ENCODE measurements at places on chromosomes 5 and 9.
A peak's percentile ranks its signal among the peaks of the same experiment; 100 is the strongest.

DNA sequence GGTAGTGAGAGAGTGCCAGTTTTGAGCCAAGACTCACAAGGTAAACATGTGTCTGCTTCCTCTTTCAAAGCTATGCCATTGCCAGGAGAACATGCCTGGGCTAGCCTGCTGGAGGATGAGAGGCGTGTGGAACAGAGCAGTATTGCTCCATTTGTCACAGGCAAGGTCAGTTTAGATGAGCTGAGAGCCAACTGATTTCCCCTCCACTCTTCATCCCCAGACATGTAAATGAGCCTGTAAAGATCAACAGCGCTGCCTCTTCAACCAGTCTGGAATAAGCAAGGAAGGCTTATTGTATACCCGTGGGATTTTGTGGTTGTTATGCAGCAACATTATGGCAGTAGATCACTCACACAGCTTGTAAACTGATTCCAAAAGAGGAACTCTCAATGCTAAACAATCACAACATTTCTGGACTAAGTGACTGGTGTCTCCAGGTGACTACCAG lies 8.2 kb upstream of the GDNF start:
- DNase-seq = no peak

GRCh38 chr9:15423231-15423985 lies 732 bp downstream of the SNAPC3 start:
- peak; percentile 11 for DNase-seq

DNA sequence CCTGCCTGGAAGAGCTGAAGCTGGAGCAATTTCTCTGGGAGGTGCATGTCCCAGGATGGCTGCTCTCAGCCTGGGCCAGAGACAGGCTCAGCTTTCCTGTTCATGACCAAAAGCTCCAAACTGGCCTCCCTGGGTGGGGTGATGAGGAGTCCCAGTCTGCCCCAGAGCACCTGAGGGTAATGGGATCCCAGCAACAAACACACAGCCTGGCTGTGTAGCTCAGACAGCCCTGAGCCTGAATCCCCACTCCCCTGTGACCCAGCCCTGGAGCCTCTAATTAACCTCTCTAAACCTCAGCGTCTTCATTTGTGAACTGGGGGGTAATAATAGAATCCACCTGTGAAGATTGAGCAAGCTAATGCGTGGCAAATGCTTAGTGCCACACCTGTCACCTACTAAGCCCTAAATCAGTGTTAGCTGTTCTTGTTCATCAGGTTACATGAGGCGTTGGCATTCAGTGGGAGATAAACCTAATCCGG lies 67.5 kb downstream of the HSPA4 start:
- no peak for DNase-seq

GRCh38 chr9:108787690-108788048 lies 68.1 kb downstream of the ACTL7B start:
- no peak for DNase-seq

DNA sequence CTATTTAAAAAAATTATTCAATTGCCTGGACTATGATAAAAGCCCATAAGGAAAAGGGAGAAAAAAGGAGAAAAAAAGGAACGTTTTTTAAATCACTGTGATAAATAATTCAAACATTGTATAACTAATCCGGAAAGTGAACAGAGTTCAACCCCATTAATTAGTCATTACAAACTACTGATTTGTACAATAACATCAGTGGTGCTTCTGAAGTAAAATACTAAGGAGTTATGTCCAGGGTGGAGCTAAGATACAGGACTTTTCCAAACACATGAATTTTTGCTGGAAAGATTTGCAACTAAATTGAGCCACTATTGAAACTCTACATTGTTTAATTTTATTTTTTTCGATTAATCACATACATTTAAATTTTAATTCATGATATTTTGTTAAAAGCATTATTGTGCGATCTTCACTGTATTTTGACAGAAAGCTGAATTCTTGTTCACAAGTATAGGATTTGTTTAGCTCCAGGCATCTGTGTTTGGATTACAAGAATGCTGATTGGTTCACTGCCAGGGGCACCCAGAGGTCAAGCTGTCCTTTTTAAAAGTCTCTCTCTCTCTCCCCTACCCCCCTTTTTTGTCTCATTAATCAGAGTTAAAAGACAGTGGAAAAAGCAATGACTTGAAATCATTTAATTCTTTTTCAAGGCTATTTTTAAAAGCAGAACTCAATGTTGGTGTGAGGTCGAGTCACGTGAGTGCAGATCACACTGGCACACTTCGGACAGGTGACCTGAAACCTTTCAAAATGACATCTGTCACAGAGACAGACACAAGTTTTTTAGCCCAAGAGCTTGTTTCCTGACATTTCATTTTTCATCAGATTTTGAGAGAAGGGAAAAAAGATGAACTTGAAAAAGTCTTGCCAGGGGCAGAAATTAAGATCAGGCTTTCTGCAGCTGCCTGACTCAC lies 387.3 kb downstream of the NR2F1-AS1 start:
- DNase-seq = no peak

- no peak for DNase-seq
Measured at GRCh38 chr9:96270236-96270744, 31.7 kb downstream of the HSD17B3 start.

- no peak for DNase-seq
Measured at GRCh38 chr9:15103290-15103689, 193.1 kb upstream of the FREM1 start.

- DNase-seq = no peak
Measured at GRCh38 chr9:127131871-127132270, 9.4 kb upstream of the ANGPTL2 start.

- DNase-seq = no peak
Measured at GRCh38 chr9:75101004-75101588, 12.8 kb downstream of the OSTF1 start.

- DNase-seq = no peak
Measured at GRCh38 chr5:58503390-58504046, 12.3 kb downstream of the GAPT start.

DNA sequence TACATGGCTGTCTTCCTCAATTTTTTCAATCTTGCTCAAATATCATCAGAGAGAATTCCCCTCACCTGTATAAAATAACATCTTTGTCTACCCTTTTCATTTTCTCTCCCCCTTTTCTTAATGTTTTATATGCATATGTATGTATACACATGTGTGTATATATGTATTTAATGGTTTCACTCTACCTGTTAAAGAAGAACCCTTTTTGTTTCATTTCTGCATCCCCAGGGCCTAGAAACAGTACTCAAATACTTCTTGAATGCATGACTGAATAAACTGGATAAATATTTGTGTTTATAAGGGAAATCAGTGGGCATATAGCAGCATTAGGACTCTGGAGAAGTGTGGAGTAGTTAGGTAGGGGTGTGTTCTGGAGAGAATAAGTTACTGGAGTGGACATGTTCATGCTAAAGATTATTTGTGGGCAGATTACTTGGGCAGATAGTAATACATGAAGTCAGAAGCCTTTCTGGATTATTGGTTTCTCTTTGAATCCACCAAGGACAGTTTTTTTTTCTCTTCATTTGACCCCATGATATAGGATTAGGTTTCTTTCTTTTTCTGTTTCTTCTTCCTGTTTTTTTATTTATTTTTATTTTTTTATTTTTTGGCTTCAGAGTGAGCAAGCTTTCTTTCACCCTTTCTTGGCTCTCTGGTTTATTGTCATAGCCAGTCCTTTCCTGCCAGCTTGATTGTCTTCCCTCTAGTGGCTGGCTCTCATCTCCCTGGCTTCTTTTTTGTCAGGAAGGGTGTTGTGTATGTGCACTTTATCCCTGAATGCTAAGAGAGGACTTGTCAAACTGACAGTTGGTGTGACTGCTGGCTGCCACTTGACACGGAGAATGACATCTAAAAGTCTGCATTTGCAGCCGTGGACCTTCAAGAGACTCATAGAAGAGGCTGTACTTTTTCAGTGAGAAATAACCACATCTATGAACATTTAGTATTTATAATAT lies 89.3 kb downstream of the ZCCHC7 start:
- no peak for DNase-seq

DNA sequence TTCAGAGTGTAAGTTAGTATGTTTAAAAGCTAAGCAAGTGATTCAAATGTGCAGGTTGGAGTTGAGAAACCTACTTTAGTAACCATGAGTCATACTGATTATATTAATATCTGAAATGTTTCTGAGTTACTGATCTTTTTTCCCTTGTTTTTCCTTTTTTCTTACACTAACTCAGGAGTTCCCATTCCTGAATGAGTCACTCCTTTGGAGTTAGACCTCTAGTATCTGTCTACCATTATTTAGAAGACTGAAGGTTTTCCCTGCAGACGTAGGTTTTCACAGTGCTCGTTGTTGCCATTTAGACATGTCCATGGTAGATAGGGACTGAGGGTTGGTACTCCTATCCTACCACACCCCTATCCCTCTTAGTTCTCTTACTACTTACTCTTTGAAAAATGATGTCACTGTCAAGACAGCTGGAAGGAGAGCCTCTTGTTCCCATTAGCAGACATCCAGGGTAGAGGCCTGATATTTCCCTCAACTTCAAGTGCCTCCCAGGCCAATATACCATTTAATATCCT lies 20.2 kb downstream of the OCLN start:
- no peak for DNase-seq

DNA sequence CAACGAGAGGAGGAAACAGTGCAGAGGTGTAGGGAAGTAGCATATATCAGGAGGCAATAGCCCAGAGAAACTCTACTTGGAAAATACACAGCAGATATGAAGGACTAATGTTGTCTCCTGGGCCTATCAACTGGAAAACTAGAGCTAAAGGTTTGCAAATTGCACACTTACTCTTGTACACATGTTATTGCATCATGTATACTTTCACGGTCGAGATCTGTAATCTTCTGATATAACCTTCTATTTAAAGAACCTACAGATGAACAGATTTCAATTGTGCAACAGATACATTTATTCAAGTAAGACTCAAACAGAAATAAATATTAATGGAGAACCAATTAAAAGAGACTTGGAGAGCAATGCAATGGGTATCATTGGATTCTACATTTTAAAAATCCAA lies 256.3 kb upstream of the TMEM161B start:
- no peak for DNase-seq

DNA sequence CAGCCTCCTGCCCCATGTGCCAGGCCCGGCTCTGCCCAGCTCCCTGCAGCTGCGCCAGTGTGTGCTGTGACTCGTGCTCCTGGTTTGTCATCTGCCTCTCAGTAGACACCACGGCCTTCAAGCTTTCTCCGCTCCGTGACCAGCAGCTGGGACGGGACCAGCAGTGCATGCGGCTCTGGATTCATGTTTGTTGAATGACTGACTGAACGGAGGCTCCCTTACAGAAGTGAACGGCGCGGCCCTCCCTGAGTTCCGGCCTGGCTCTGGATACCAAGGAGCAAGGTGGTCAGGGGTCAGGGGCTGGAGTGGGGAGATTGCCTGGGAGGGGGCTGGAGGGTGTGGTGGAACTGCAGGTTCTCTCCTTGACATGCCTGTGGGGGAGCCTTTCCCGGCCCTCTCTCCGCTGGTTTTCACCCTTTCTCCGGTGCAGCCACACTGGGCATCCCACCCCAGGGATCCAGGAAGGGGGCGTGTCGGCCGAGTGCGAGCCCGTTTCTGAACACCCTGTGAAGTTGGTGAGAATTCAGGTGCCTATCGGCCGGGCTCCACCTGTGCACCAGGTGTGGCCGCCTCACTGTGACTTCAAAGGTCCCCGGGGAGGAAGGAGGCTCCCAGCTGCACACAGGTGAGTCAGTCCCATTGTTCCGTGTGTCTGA lies 11.1 kb upstream of the CEP72 start:
- DNase-seq = no peak

DNA sequence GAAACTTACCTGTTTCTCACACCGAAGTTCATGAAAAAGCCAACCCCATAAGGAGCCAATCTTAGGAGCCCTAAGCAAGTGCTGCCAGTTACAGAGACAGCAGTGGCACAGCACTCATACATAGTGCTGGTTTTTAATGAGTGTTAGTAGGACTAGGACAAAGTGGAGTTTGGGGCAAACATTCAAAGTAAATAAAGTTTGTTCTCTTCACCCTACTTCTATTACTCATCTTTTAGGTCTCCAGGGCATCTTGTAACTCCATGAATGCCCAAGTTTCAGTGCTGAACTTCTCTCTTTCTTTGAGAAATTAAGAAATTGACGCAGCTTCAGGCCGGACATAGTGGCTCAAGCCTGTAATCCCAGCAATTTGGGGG lies 584.7 kb downstream of the EBF1 start:
- DNase-seq = no peak

GRCh38 chr9:76655121-76655541 lies 109.1 kb upstream of the PCA3 start:
- no peak for DNase-seq

DNA sequence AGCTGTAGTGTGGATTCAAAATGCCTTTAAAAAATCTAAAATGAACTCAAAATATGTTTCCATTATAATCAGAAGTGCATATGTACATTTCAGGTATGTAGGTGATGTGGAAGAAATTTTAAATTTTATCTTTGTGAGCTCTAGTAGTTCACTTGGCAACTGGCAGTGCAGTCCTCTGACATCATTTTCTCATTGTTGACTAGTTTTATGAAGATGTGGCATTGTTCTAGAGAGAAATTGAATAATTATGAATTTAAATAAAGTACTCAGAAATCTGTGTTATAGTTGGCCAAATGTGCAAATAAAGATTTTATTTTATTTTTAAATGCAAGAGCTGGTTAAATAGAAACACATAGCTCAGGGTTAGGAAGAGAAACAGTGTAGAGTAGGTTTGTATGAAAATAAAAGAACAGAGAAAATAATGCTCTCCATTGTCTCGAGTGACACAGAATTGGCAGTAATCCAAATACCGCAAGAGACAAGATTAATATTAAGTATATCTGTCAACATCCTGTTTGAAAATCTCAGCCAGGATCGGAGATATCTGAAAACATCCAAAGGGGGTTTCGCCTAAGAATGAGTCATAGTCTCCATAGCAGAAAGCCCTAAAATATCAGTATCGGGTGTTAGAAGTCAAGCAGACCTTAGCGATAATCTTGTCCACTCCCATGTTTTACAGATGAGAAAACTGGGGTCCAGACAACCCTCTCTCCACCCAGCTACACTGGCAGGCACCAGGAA lies 189.4 kb downstream of the CCDC192 start:
- no peak for DNase-seq

- no peak for DNase-seq
Measured at GRCh38 chr9:100240512-100240911, 112.2 kb downstream of the TEX10 start.
